Upper lobe of right lung (tissue), 1 donor: ENCODE measurements at places on chromosomes 1 and 21. TPM values are rescaled to one million over a fixed set of nuclear protein-coding genes. Genes with fewer than 3 reads are reported as not detected.

DNA sequence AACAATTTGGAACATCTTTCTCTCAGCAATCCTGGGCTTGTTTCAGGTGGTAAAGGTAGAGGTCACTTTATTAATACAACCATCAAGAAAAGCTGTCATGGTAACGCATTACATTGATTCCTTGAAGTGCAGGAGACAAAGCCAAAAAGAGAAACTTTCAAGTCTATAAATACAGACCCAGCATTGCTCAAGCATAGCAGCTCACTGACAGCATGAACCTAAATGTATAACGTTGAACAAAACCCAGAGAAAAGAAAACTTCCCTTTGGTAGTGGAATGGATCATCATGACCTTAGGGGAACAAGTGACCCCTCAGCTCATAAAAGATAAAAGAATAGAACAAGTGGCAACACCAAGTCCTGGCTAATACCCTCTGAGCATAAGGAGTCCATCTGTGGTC lies 332.2 kb downstream of the NTNG1 start:
- no peak overlapping the region for H3K4me3 ChIP-seq
- no peaks in the 10 kb centered on the region for H3K36me3 ChIP-seq
- DNase-seq, result no peak
- H3K4me1 ChIP-seq, result no peaks in the 10 kb centered on the region
- H3K27ac ChIP-seq, result no peak overlapping the region

DNA sequence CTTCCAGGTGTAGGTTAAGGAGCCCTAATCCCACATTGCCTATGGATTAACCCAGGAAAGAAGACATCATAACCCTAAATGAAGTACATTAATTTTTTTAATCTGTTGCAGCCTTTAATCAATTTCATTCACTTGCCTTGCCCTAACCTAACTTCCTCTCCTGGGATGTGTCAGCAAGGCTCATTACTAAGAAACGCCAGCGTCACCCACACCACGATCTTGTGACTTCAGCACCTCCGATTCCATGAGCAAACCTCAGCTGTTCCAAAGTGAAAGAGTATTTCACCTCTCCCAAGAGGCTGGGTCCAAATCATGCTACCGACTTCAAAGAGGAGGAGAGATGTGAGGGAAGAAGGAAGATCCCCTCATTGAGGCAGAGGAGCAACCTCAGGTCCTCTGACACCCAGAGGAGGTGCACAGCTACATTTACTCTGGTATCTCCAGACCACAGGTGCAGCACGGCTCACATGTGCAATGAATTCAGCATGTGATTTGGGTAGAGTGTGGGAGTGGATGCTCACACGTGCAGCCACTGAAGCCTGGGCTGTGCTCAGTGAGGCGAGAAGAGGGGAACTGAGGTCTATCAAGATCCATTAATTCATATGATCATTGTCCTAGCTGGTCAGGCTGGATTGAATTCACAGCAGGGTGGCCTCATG lies 134.1 kb downstream of the SLC30A10 start:
- no peak overlapping the region for H3K27ac ChIP-seq
- no peak for DNase-seq
- H3K36me3 ChIP-seq, result no peaks in the 10 kb centered on the region
- no peak overlapping the region for H3K4me3 ChIP-seq

The HSF2BP gene
- 0.41 TPM for total RNA-seq

- H3K4me1 ChIP-seq, result peaks cover 33% of the 10 kb centered on the region
- H3K27ac ChIP-seq, result no peak overlapping the region
- no peaks in the 10 kb centered on the region for H3K36me3 ChIP-seq
- peak overlapping the region; percentile 66 for H3K4me3 ChIP-seq
Observed at GRCh38 chr1:6497867-6498575, 6.6 kb upstream of the PLEKHG5 start.

GRCh38 chr21:28485301-28486022 lies 507.2 kb downstream of the LTN1 start:
- no peak overlapping the region for H3K4me3 ChIP-seq
- no peaks in the 10 kb centered on the region for H3K36me3 ChIP-seq
- no peaks in the 10 kb centered on the region for H3K4me1 ChIP-seq

DNA sequence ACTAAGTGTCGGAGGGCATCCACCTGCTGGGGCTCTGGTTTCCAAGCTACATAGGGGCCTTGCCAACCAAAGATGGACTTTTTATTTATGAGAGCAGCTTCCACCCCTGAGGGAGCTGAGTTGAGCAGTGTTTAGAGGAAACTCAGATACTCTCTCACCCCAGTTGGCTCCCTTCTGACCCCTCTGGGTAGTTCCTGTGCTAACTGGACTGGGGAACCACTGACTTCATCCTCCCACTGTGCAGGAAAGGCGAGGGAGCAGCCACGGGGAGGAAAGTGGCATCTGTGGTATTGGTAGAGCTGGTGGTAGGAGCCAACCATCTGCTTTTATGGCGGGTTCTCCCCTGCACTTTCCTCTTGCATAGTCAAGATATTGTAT lies 70.4 kb downstream of the MPZL1 start:
- no peak overlapping the region for H3K4me3 ChIP-seq
- H3K27me3 ChIP-seq, result no peaks in the 10 kb centered on the region
- H3K36me3 ChIP-seq, result peaks cover 33% of the 10 kb centered on the region

DNA sequence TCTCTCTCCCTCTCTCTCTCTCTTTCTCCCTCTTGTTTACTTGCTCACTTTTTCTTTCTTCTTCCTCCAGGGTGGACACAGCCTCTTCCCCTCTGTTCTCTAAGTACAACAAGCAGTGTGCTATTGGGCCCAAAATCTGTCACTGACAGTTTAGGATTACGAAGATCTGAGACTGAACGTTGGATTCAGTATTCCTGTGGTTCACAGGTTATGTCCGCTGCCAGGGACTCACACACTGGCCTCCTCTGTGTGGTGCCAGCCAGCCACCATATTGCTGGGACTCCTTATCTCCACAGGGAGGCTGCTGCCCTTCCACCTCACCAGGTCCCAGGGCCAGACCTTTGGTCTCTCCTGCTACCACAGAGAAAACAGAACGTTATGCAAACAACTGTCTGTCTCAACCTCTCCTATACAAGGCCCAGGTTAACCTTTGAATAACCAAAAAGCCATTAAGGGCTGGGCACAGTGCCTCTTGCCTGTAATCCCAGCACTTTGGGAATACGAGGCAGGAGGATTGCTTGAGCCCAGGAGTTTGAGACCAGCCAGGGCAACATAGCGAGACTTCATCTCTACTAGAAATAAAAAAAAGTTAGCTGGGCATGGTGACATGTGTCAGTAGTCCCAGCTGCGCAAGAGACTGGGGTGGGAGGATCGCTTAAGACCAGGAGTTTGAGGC lies 171.9 kb upstream of the RAB4A start:
- peaks cover 6% of the 10 kb centered on the region for H3K4me1 ChIP-seq
- no peaks in the 10 kb centered on the region for H3K27me3 ChIP-seq
- no peak overlapping the region for H3K4me3 ChIP-seq
- no peak for DNase-seq
- no peaks in the 10 kb centered on the region for H3K36me3 ChIP-seq
- H3K27ac ChIP-seq, result no peak overlapping the region

DNA sequence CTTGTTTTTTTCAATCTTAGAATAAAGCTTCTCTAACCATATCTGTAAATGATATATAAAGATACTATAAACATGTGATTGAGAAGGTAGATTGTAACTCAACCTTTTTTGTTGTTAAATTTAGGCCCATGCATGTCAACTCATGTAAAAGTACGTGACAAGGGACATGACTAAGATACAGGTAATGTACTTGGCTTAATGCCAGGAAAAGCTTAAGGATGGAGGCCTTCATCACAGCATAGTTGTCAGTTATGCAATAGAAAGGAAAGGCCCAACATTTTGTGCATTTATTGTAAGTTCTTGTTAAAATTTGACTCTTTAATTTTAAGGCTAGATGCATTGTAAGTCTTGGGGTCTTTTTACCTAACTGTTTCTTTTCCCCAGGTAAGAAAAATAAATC lies 305.1 kb downstream of the LTN1 start:
- no peak for DNase-seq
- no peaks in the 10 kb centered on the region for H3K4me1 ChIP-seq
- H3K36me3 ChIP-seq, result no peaks in the 10 kb centered on the region
- H3K27me3 ChIP-seq, result no peaks in the 10 kb centered on the region
- no peak overlapping the region for H3K4me3 ChIP-seq

The C8A gene
- not detected for total RNA-seq

DNA sequence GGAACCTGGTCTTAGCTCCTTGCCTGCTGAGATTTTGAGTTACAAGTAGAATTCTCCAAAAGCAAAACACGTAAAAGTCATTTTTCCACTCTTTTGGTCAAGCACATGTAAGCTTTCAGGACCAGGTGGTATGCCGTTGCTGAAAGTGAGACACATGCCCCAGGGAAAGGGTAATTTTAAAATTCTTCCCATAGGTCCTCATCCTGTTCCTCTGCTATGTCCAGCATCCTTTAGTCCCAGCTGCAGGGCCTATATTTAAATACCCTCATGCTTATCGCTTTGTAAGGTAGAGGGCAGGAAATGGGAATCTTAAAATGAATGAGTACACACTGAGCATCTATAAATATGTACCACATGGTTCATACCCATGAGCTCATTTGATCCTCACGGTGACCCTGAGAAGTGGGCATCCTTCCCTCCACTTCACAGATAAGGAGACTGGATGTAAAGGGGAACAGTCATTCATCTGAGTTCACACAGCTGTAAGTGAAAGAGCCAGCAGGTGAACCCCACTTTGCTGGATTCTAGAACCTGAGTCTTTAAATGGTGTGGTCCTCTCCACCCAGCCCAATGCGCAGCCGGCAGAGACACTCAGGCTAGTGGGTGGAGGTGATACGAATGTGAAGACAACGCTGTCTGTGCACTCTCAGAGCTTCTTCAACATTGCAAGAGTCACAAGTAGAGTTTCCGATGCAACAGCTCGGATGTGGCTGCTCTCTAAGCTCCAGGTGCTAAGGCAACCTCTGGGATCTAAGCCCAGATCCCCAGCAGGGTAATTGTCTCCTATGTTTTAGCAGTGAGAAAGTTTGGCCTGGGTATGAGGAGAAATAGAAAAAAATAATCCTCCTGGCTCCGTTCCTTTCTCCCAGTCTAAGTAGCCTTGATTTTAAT lies 163.5 kb downstream of the PLXNA2 start:
- H3K4me3 ChIP-seq, result no peak overlapping the region
- H3K27ac ChIP-seq, result no peak overlapping the region
- no peaks in the 10 kb centered on the region for H3K27me3 ChIP-seq
- peaks cover 82% of the 10 kb centered on the region for H3K36me3 ChIP-seq
- no peak for DNase-seq
- H3K4me1 ChIP-seq, result no peaks in the 10 kb centered on the region
